Stimulated activated CD8-positive, alpha-beta memory T cell treated with anti-CD3 and anti-CD28 coated beads, Interleukin-7, amount 100 ng/mL, for 24 hours (primary cell): ENCODE measurements at places on chromosomes 5 and 9.
A peak's percentile ranks its signal among the peaks of the same experiment; 100 is the strongest.

DNA sequence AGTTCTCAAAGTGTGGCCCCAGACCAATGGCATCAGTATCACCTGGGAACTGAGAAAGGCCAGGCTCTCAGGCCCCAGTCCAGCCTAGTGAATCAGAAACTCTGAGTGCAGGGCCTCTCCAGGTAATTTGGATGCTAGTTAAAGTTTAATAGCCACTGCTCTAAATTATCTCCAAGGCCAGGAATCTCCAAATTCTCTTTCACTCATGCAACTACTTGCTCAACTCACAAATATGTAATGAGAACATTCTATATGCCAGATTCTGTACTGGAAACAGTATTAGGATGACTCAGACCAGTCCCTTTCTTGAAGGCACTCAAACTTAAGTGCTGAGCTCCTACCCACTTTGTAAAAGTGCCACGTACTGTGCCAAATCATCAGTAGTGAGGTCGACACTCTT lies 84.6 kb downstream of the PAPPA start:
- DNase-seq: no peak

GRCh38 chr5:150017226-150018005 lies 16.9 kb downstream of the HMGXB3 start:
- no peak for DNase-seq

GRCh38 chr5:88955403-88955802 lies 72.4 kb upstream of the MEF2C start:
- no peak for DNase-seq

- DNase-seq: no peak
Observed at GRCh38 chr9:93207326-93207814, 23.4 kb downstream of the WNK2 start.

DNA sequence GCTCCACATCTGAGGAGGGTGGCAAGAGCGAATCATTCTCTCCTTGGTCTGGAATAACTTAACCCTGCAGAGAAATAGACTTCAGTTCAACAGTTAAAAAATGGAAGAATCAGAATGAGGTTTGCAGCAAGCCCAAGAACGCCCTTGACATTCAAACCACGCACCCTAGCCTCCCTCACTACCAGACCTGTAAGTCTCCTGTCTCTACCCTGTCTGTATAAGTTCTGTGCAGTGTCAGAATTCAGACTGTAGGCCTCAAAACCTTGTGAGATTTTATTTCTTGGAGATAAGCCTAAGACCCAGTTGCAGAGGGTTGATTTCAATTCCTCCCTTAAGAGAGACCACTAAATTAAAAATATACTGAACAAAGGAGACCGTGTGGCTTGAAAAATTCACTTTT lies 35.8 kb upstream of the PLPP1 start:
- DNase-seq: no peak

DNA sequence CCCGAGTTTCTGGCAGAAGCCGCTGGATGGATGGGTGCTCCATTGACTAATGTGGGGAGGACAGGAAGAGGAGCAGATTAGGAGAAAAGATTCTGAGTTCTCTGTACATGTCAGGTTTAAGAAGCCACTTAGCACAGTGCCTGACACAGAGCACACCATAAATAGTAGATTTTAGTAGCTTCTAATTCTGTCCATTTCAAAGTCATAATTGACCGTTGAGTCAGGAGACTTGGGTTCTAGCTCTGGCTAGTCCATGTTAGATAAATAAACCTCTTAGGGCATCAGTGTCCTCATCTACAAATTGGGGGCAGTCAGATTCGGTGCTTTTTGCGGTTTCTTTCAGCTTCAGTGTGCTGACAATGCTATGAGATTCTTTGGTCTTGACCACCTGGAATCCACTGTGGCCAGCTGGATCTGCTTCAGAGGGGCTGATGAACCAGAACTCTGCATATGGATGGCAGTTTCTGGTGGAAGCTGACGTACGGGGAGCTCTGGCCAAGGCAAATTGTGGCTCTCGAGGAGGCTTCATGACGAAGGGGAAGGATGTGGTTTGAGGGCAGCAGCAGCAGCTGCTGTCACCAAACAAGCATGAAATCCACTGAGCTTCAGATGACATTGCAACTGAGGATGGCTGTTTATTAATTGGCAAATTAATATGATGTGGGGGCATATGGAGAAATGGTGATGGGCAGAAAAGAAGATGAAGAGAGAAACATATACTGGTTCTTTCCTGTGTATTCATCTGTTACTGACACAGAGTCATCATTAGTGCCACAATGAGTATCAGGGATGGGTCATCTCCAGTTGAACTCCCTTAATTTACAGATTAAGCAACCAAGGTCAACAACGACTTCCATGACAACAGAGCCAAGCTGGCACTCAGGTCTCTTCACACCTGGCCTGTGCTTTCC lies 134.4 kb downstream of the AOPEP start:
- DNase-seq: peak; percentile 19

GRCh38 chr9:121398374-121398773 lies 28.3 kb upstream of the STOM start:
- no peak for DNase-seq

DNA sequence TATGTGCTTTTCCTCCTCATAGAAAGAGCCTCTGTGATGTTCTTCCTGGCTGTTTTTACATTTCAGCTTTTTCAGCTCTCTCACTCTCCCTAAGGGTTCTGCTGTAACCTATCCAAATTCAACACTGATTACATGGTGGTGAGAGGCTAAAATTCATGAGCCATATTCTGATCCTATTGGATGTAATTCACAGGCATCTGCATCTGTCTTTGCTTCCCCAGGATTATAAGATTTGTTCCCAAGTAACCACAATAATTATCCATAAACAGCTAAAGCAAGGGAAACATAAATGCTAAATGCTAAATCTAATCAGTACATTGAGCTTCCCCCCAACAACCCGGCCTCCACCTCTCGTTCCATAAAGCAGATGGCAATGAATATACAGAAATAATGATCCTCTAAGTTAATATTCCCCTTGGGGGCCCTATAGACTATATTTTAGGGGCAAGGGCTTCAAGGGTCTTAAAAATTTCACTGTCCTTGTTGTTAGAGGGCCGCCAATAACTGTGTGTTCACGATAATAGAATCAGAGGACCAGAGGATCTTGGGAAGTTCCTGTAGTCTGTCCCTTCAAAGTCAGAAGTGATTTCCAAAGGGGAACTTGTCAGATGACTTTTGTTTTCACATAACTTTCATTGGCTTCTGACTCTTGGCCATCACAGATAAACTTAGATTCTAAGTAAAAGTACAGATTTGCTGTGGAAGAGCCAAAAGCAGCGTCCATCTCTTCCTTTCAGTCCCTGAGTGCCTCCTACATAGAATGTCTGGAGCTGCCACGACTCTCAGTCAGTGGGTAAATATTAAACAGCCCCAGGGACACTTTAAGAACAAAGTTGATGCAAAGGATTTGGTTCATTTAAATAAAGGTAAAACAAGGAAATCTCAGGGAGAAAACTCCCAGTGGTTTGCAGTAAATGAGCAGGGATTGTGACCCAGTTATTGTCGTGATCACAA lies 125.6 kb downstream of the ALDH1A1 start:
- no peak for DNase-seq

DNA sequence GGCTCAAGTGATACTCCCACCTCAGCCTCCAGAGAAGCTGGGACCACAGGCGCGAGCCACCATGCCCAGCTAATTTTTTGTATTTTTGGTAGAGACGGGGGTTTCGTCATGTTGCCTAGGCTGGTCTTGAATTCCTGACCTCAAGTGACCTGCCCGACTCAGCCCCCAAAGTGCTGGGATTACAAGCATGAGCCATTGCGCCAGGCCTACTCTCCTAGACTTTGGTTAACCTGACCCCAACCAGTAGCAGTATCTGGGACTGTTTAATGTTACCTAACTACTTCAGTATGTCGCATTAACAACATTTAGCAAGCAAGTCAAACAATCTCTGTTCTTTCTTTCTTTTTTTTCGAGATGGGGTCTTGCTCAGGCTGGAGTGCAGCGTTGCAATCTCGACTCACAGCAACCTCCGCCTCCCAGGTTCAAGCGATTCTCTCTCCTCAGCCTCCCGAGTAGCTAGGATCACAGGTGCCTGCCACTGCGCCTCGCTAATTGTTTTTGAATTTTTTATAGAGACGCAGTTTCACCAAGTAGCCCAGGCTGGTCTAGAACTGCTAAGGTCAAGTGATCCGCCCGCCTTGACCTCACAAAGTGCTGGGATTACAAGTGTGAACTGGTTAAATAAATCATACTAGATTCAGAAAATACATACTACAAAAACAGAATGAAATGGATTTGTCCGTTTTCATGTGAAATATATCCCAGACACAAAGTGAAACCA lies 2.0 kb downstream of the AK3 start:
- DNase-seq: no peak

DNA sequence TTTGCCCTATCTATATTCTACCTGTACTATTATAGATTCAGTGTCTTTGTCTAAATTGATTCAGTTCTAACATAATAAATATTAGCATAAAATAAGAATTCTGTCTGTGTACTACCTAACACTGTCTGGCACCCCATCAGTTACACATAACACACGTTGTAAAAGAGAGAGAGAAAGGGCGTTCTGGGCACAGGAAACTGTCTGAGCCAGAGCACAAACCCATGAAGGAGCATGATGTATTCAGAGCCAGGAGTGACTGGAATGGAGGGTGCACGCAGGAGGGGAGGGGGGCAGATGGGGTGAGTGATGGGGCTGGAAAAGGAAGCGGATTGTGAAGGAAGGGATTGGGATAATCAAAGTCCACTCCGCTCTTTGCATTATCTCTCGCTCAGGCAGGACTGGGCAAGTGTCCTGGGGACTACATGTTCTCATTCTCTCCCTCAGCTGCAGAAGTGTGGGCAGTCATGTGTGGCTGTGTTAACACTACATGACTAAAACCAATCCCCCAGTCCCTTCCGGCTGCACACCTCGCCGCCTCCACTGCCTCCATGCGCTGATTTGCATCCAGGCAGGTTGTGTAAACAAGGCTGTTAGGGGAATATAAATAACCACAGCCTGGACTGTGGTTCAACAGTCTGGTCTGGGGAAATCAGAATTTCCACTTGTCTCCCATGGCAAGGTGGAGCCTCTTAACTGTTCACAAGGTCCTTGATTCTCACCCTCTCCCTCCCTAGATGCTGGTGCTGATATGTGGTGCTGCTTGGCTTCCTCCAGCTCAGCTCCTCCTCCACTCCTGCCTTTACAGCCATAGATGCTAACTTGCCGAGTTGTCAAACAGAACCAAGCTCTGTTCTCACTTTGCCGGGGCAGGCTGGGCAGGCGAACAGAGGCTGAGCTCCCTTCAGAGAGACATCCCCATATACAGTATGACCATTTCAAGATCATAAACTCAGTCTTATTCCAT lies 367.5 kb upstream of the BRINP1 start:
- no peak for DNase-seq

DNA sequence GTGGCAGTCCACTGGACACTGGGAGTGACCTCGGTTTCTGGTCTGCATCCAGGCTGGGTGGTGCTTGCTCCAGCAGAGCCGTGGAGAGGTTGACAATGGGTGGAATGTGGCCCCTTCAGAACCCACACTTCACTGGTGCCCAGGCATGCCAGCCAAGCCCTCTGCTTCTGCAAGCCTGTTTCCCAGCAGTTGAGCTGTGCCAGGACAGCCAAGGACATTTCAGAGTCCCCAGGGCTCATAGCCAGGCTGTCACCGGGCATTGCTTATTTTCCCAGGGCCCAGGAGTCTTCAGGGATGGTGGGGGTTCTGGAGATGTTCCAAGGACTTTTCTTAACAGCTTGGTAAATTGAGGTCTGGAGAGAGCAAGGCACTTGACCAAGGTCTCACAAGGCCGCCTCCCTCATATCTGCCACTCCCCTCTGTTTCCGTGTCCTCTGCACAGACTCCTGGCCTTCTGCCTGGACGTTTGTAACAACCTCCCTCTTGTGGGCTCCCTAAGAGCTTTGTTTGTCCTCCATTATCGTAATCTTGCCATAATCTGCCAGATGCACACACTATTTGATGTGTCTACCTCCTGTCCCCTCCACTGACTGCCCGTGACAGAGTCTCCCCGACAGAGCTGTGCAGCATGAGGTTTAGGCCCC lies 3.8 kb upstream of the NDST1 start:
- no peak for DNase-seq

DNA sequence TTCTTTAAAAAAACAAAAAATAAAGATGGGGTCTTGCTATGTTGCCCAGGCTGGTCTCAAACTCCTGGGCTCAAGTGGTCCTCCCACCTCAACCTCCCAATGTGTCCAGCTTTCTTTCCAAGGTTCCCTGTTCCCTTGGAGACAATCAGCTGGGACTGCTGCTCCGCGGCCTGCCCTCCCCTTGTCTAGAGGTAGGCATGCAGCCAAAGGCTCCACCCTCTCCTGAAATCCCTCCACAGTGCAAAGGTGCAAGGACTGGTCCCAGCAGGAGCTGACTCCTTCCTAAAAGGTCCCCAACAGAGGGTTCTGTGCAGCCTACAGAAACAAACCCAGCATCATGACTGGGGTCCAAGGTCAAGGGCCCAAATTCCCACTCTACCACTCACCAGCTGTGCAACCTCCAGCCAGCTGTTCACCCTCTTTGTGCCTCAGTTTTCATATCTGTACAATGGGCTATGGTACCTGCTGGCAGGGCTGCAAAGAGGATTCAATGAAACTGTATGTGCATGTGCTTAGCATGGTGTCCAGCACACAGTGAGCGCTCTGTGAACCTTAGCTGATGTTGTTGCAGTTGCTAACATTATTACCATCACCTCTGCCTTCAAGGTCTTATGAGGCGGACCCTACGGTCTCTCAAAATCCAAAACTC lies 47.5 kb downstream of the BARX1 start:
- no peak for DNase-seq

- no peak for DNase-seq
Observed at GRCh38 chr9:9558907-9559306, 1053.9 kb downstream of the PTPRD start.

- DNase-seq: no peak
Observed at GRCh38 chr5:9642621-9643020, 12.5 kb upstream of the TAS2R1 start.

- DNase-seq: no peak
Observed at GRCh38 chr5:143679777-143680176, 132.2 kb upstream of the HMHB1 start.

DNA sequence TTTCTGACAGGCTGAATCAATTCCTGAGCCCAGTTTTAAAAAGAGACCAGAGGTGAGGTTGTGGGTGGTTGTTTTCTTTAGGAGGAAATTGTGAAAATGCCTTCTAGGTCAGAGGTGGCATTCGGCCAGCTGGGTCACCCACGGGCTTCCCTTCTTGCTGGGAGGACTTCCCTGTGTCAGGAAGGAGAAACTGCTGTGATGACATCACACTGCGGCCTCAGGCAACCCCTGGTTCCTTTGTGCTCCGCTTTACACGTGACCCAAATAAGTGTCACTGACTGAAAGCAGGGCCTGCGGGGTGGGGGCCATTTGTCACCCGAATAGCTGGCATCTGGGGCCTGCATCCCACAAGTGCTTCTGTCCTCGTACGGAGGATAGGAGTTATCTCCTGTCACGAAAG lies 39.7 kb downstream of the FABP6 start:
- no peak for DNase-seq

GRCh38 chr5:97547999-97548738 lies 365.1 kb upstream of the RIOK2 start:
- DNase-seq: no peak

- DNase-seq: no peak
Observed at GRCh38 chr9:137428841-137429545, 5.8 kb downstream of the NOXA1 start.
